T-helper 1 cell (primary cell): ENCODE measurements at places on chromosomes 7 and 10.

- DNase-seq: peak; percentile 39
Observed at GRCh38 chr10:110214371-110214826, 7.0 kb downstream of the MXI1 start.

- no peak for DNase-seq
Observed at GRCh38 chr7:151148319-151149259, 18.9 kb downstream of the GBX1 start.

- DNase-seq: no peak
Observed at GRCh38 chr7:54014765-54015164, 527.4 kb upstream of the VSTM2A start.

GRCh38 chr7:19407270-19407669 lies 262.0 kb upstream of the FERD3L start:
- no peak for DNase-seq

- no peak for DNase-seq
Observed at GRCh38 chr10:3622845-3623621, 162.0 kb downstream of the KLF6 start.

DNA sequence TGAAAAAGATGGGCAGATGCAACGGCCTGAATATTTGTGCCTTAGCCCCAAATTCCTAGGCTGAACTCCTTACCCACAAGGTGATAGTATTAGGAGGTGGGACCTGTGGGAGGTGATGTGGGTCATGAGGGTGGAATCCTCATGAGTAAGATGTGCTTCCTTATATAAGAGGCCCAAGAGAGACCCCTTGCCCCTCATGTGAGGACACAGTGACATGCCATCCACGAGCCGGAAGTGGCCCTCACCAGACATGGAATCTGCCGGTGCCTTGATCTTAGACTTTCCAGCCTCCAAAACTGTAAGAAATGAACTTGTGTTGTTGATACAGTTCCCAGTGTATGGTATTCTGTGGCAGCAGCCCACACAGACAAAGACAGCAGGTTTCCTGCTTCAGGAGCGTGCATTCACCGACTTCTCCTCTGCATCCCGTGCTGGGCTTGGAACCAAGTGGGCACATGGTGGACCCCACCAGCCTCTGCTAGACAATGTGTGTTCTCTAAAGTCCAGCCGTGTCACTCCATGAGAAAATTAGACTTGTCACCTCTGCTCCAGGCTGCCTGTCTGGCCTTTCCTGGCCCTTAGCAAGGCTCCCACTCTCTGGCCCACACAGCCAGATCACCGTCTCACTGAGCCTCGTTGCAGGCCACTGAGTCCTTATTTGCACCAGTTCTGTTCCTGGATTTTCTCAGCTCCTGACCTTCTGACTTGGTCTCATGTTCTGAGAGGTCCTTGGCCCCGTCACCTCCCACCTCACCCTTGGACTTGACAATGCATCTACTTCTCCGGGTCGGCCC lies 52.9 kb upstream of the CACUL1 start:
- DNase-seq: no peak

GRCh38 chr10:77290528-77291155 lies 347.0 kb downstream of the KCNMA1 start:
- DNase-seq: no peak

DNA sequence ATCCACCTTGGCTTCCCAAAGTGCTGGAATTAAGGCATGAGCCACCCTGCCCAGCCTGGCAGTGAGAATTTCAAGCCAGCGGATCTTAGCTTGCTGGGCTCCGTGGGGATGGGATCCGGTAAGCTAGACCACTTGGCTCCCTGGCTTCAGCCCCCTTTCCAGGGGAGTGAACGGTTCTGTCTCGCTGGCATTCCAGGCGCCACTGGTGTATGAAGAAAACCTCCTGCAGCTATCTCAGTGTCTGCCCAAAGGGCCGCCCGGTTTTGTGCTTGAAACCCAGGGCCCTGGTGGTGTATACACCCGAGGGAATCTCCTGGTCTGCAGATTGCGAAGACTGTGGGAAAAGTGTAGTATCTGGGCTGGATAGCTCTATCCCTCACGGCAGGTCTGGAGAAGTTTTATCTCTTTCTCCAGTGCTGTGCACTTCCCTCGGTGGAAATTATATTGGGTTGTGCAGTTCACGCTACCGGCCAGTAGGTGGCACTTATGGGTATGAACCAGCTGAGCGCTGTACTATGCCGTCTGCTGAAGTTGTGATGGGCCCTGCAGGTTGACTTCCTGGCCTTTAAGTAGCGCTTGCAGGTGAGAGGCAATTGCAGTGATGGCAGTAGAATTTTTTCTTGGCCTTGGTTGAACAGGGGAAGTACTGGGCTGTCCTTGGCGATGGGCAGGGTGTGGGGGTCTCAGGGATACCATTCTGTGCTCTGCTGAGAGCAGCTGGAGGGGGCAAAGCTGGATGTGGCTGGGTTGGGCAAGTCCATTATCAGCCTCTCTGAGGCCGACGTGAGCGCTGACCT lies 138.0 kb upstream of the MTPN start:
- no peak for DNase-seq

DNA sequence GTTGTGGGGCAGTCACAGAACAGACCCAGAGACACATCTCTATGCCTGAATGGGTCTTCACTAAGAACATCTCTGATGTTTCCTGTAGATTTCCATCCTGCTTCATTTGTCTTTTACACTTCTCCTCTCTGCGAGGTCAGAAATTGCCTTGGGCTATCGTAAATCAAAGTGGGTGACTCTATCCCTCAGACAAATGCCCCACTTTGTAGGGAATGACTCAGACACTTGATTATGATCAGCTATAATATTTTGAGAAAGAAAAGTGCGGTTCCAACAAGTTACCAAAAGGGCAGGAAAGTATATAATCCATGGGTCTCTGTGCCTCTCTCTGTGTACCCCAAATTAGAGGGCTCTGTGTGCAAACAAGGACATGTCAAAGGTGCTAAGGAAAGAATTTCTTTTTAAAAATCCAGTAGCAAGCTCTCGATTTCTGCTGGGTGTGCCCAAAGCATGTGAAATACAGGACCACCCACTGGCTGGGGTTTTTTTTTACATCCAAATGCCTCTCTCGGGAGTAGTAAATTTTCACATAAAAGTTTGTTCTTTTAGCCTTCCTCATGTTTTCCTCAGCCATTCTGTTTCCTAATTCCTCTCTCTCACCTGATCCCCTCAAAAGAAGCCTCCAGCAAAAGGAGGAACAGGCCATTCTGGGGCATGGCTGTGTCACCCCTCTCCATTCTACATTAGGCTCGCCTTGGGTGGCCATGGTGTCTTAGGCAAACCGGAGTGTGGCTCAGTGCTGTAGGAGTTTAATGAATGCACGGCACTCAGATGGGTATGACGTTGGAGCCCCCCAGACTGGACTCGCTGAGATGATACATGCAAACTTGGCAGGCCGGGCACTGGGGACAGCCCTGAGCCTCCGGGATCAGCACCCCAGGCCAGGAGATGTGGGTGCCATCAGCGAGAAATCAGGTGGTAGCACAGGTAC lies 6.3 kb upstream of the OPN4 start:
- no peak for DNase-seq
